T-helper 17 cell (primary cell): ENCODE measurements at places on chromosomes 3 and 15.

- no peak for DNase-seq
These were observed 33.5 kb downstream of the DNAJB8 start for GRCh38 chr3:128432971-128433836.

DNA sequence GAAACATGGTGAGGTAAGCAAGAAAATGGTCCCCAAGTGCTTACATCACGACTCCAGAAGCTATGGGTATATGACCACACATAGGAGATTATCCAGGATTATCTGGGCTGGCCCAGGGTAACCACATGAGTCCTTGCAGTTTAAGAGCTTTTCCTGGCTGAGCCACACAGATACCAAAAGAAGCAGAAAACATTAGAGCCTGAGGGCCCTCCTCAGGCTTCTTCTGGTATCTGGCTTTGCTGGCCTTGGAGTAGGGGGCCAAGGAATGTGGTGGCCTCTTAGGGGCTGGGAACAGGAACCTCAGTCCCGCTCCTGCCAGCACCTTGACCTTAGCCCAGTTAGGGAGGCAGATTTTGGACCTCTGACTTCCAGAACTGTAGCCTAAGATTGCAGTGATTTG, 259.1 kb downstream of the KCNMB2 start:
- no peak for DNase-seq

GRCh38 chr3:177981576-177981975, 554.7 kb upstream of the KCNMB2 start:
- DNase-seq: no peak

- DNase-seq: no peak
These were observed 938 bp upstream of the SLCO2A1 start for GRCh38 chr3:134030379-134031347.

GRCh38 chr3:129032716-129033115, 27.9 kb upstream of the GP9 start:
- no peak for DNase-seq
